ENCODE measurements at places on chromosomes 7 and 10. TPM values are rescaled to one million over a fixed set of nuclear protein-coding genes. Genes with fewer than 3 reads are reported as not detected.

The RBP3 gene
- not detected for total RNA-seq

GRCh38 chr10:52469970-52470705 lies 156.1 kb downstream of the DKK1 start:
- no peaks in the 10 kb centered on the region for H3K4me1 ChIP-seq
- DNase-seq: no peak
- H3K27me3 ChIP-seq: no peaks in the 10 kb centered on the region

GRCh38 chr10:90224791-90225566 lies 523.6 kb downstream of the KIF20B start:
- no peak overlapping the region for H3K4me3 ChIP-seq
- no peak for DNase-seq
- no peaks in the 10 kb centered on the region for H3K4me1 ChIP-seq
- H3K36me3 ChIP-seq: no peaks in the 10 kb centered on the region
- H3K27ac ChIP-seq: no peak overlapping the region
- no peaks in the 10 kb centered on the region for H3K27me3 ChIP-seq

The CPA2 gene
- total RNA-seq: 1.6 TPM

DNA sequence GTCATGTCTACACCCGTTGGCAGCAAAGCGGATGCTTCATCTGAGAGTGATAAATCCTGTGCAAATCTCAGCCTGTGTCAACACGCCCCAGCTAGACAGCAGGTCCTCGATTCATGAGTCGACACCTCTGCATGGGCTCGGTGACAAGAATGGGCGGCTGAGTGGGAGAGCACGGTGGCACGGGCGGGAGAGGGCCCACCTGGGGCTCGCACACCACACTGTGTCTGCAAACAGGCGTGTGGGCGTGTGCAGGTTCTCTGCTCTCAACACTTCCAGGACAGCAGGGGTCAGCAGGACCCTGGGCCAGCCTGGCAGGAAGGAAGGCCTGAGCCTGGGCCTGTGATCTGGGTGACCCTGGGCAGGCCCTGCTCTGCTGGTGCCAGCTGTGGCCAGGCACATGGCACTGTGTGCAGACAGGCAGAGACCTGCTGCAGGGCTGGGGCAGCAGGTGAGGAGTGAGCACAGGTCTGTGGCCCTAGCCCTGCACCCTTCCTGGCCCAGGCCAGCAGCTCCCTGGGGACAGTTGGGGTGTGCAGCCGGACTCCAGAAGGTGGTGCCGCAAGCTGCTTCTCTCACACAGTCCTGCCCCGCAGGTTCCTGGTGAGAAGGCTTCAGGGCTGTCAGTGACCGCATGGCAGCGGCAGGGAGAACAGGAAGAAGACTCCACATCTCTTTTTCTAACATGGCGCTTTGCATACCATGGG lies 216.4 kb downstream of the ELFN1 start:
- H3K4me1 ChIP-seq: no peaks in the 10 kb centered on the region
- no peaks in the 10 kb centered on the region for H3K27me3 ChIP-seq
- no peak overlapping the region for H3K27ac ChIP-seq
- no peak overlapping the region for H3K4me3 ChIP-seq
- H3K36me3 ChIP-seq: no peaks in the 10 kb centered on the region

DNA sequence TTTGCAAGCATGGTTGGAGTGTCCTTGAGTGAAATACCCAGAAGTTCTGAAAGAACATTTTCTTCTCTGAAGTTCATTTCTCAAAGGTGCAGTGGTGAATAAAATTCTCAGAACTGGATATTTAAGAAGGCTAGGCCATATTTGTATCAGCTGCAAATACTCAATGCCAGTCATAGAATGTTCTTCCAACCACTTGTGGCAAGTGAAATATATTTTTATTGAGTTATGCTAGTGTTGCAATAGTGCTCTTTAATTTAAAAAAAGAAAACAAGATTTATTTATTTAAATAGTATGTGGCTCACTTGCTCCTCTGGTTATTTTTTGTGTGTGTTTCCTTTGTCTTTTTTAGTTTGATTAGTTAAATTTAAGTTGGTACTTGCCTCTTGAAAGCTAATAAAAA lies 64.5 kb downstream of the PALS2 start:
- H3K4me3 ChIP-seq: no peak overlapping the region
- H3K27me3 ChIP-seq: no peaks in the 10 kb centered on the region
- H3K27ac ChIP-seq: no peak overlapping the region
- H3K4me1 ChIP-seq: no peaks in the 10 kb centered on the region
- no peak for DNase-seq

- H3K36me3 ChIP-seq: peaks cover 9% of the 10 kb centered on the region
- no peak overlapping the region for H3K27ac ChIP-seq
- H3K27me3 ChIP-seq: no peaks in the 10 kb centered on the region
- H3K4me1 ChIP-seq: no peaks in the 10 kb centered on the region
- H3K4me3 ChIP-seq: no peak overlapping the region
Observed at GRCh38 chr10:20277820-20278219, 461.6 kb downstream of the PLXDC2 start.

DNA sequence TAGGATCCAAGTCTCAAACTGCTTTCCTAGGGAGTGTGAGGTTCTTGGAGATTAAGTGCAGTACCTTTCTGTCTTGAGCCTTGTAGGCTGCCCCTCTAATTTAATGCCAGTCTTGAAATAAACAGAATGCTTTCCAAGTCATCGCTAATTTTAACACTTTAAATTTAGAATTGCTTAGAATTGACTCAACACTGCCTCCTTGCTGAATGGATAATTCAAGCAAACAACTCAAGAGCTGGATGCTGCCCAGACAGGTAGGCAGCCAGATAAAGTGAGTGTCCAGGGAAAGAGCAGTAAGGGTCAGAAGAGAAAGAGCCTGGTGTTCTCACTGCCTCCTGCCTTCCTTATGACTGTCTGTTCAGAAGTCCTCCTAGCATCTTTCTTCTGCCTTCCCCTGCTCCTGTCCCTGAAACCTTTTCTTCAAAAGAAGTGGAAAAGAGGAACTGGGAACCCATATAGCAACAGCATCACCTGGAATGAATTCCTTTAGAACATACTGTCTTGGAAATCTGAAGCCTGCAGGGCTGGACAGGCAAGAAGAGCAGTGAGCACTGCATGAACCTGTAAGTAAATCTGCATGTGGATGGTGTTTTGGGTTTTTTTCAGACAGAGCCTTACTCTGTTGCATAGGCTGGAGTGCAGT lies 3.1 kb upstream of the GOT1 start:
- peaks cover 16% of the 10 kb centered on the region for H3K4me1 ChIP-seq
- H3K27me3 ChIP-seq: no peaks in the 10 kb centered on the region
- H3K36me3 ChIP-seq: no peaks in the 10 kb centered on the region

DNA sequence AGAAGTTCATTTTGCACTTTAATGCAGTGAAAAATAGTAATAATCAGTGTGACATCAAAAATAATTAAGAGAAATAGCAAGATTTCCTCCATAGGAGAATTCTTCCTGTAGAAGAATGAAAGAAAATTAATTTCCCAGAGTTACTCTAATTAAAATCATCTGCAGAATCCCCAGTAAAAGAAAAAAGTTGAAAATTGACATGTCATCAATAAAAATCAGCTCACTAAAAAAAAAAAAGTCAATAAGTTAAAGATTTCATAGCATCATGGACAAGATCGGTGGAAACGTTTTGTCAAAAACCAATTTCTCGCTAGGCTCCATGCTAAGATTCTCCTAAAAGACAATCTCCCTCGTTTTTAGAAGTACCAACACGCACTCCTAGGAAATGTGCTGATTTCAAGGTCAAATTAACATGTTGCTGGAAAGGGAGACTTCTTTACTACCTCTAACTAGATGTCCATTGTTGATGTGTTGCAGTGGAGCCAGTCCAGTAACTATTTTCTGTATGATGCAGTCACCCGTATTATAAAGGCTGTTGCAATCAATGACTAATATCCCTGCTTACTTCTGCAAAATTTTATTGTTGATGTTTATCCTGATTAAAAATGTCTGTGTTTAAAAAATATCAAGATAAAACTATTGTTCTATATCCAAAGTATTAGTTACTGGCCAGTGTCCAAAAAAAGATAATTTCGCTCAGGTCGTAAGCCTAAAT lies 591.9 kb upstream of the MGMT start:
- H3K4me1 ChIP-seq: no peaks in the 10 kb centered on the region
- no peak overlapping the region for H3K4me3 ChIP-seq
- H3K27me3 ChIP-seq: no peaks in the 10 kb centered on the region
- H3K36me3 ChIP-seq: no peaks in the 10 kb centered on the region
- no peak overlapping the region for H3K27ac ChIP-seq
- DNase-seq: no peak

DNA sequence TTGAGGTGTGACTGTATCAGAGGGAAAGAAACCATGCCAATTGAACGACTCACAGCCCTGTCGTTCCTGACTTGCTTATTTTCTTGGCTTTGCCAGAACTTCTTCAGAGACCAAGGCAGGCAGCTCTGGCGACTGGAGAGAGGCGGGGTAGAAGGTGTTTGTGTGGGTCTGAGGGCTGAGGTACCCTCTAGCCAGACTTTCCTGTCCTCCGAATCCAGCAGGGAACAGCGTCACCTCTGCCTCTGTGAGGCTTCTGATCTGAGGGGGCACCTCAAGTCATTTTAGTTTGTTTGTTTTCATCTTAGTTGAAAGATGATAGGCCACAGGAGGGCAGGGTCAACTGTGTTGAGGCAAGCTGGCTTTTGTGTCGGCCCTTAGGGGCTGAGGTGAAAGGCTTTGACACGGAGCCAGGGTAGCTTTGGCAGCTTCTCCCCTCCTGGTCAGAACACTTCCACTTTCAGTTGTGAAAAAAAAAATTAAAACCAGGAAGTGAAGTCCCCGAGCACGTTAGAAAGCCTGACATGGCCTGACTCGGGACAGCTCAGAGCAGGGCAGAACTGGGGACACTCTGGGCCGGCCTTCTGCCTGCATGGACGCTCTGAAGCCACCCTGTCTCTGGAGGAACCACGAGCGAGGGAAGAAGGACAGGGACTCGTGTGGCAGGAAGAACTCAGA lies 1.9 kb downstream of the ACSL5 start:
- no peaks in the 10 kb centered on the region for H3K36me3 ChIP-seq
- H3K27ac ChIP-seq: peak overlapping the region; percentile 62
- peak; percentile 62 for DNase-seq
- no peaks in the 10 kb centered on the region for H3K27me3 ChIP-seq
- no peak overlapping the region for H3K4me3 ChIP-seq
- H3K4me1 ChIP-seq: peaks cover 9% of the 10 kb centered on the region

- no peak overlapping the region for H3K27ac ChIP-seq
- DNase-seq: peak; percentile 24
- H3K36me3 ChIP-seq: no peaks in the 10 kb centered on the region
- no peak overlapping the region for H3K4me3 ChIP-seq
- H3K27me3 ChIP-seq: no peaks in the 10 kb centered on the region
Observed at GRCh38 chr10:115417585-115418265, 324.6 kb downstream of the ATRNL1 start.

DNA sequence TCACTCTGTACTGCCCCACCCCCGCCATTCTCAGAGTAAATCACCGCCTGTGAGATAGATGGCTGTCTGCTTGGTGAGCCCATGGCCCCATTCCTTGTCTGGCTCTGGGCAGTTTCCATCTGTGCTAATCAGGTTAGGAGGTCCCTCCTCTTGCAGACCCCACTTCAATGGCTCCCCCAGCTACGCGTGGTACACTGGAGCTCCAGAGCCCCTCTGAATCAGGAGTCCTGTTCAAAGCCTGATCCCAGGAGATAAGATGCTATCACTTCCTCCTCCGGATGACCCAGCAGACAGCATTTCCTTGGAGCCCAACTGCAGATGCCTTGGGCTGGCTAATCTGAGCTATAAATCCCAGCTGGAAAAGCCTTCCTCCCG lies 122.3 kb downstream of the SH3PXD2A start:
- H3K4me3 ChIP-seq: no peak overlapping the region
- no peak for DNase-seq
- H3K27me3 ChIP-seq: no peaks in the 10 kb centered on the region
- H3K4me1 ChIP-seq: no peaks in the 10 kb centered on the region

GRCh38 chr10:22322641-22323160 lies 1.8 kb downstream of the BMI1 start:
- no peak overlapping the region for H3K27ac ChIP-seq
- peaks cover 53% of the 10 kb centered on the region for H3K4me1 ChIP-seq
- H3K36me3 ChIP-seq: no peaks in the 10 kb centered on the region
- H3K4me3 ChIP-seq: peak overlapping the region; percentile 69
- DNase-seq: no peak
- H3K27me3 ChIP-seq: no peaks in the 10 kb centered on the region

GRCh38 chr7:4724648-4725013 lies 42.5 kb downstream of the FOXK1 start:
- no peaks in the 10 kb centered on the region for H3K36me3 ChIP-seq
- peak; percentile 35 for DNase-seq
- no peaks in the 10 kb centered on the region for H3K27me3 ChIP-seq
- peak overlapping the region; percentile 92 for H3K27ac ChIP-seq

- H3K27ac ChIP-seq: no peak overlapping the region
- no peaks in the 10 kb centered on the region for H3K4me1 ChIP-seq
- H3K4me3 ChIP-seq: no peak overlapping the region
- H3K36me3 ChIP-seq: no peaks in the 10 kb centered on the region
- no peaks in the 10 kb centered on the region for H3K27me3 ChIP-seq
Observed at GRCh38 chr7:93750986-93751385, 139.6 kb downstream of the TFPI2 start.

The HYAL4 gene
- 0.17 TPM for total RNA-seq

DNA sequence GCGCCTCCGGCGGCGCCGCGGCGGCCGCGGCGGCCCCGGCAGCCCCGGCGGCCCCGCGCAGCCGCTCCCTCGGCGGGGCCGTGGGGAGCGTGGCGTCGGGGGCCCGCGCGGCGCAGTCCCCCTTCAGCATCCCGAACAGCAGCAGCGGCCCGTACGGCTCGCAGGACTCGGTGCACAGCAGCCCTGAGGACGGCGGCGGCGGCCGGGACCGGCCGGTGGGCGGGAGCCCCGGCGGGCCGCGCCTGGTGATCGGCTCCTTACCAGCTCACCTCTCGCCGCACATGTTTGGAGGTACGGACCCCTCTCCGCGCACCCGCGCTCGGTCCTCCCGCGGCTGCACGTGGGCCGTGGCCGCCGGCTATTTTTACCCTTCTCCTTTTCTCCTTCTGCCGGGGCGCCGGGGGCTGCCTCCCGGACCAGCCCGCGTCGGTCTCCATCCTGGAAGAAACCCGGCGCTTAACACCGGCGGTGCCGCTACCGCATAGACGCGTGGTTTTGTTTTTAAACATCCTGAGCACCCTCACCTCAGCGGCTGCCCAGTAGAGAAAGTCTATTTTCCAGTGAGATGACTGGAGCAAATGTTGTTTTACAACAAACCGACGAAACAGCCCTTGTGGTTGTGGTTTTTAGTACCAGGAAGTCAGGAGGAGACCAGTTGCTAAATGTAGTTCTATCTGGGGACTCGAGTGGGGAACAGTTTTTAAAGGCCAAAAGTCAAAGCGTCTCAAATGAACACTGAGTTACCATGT lies 1.3 kb downstream of the ZNRF2 start:
- peak; percentile 42 for DNase-seq
- no peaks in the 10 kb centered on the region for H3K36me3 ChIP-seq
- peak overlapping the region; percentile 96 for H3K27ac ChIP-seq
- H3K4me1 ChIP-seq: peaks cover 36% of the 10 kb centered on the region
- peak overlapping the region; percentile 95 for H3K4me3 ChIP-seq

The CNPY1 gene
- not detected for total RNA-seq

The PPP1R17 gene
- 0.14 TPM for total RNA-seq

The SLC16A9 gene
- 331 TPM for total RNA-seq

- H3K4me1 ChIP-seq: no peaks in the 10 kb centered on the region
- no peaks in the 10 kb centered on the region for H3K36me3 ChIP-seq
- H3K27me3 ChIP-seq: peaks cover 5% of the 10 kb centered on the region
Observed at GRCh38 chr7:134329614-134330346, 13.1 kb upstream of the SLC35B4 start.

The CCDC172 gene
- total RNA-seq: not detected

- H3K36me3 ChIP-seq: no peaks in the 10 kb centered on the region
- H3K27me3 ChIP-seq: no peaks in the 10 kb centered on the region
- no peaks in the 10 kb centered on the region for H3K4me1 ChIP-seq
- no peak for DNase-seq
- H3K27ac ChIP-seq: no peak overlapping the region
- H3K4me3 ChIP-seq: no peak overlapping the region
Observed at GRCh38 chr7:2911466-2911865, 67.4 kb upstream of the GNA12 start.

The HMX2 gene
- total RNA-seq: not detected

GRCh38 chr7:106965108-106965507 lies 79.4 kb upstream of the PRKAR2B start:
- no peaks in the 10 kb centered on the region for H3K36me3 ChIP-seq
- H3K4me1 ChIP-seq: no peaks in the 10 kb centered on the region
- no peak for DNase-seq
